M059J (cell line): ENCODE measurements at places on chromosomes 16 and 17. TPM values are rescaled to one million over a fixed set of nuclear protein-coding genes. Genes with fewer than 3 reads are reported as not detected.
A peak's percentile ranks its signal among the peaks of the same experiment; 100 is the strongest.

SOX9 gene
- 16.9 and 24.3 TPM in 2 replicates for total RNA-seq

DNA sequence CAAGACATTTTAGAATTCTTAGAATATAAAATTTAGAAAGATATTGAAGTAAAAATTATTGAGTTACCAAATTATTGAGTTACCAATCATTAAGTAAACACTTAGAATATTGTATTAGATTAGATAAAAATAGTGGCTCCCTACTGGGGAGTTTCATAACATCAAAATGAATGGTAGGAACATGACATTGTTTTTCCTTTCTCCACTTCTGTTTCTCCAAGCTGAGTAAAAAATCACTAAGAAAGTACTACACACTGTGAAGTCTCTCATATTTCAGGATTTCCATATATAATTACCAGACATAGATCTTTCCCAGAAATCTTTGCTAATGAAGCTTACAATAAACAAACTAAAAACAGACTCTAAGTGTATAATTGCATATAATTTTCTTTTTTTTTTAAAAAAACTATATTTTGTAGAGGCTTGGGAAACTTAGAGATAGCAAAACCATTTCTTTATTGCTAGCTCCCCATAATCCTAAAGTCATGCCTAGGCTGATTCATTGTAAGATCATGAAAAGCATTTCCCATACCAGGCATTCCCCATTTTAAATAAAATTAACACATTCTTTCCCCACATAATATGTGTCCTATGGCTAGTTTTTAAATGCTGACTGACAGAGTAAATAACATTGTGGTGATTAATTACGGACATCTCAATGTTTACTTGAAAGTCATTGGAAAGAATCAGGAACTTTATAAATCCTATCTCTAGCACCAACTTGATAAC, 1408.7 kb upstream of the GOT2 start:
- peak; percentile 58 for DNase-seq

ABCA8 gene
- not detected in 2 replicates for total RNA-seq

ATXN1L gene
- total RNA-seq, result 10.5 and 15.0 TPM in 2 replicates

DNA sequence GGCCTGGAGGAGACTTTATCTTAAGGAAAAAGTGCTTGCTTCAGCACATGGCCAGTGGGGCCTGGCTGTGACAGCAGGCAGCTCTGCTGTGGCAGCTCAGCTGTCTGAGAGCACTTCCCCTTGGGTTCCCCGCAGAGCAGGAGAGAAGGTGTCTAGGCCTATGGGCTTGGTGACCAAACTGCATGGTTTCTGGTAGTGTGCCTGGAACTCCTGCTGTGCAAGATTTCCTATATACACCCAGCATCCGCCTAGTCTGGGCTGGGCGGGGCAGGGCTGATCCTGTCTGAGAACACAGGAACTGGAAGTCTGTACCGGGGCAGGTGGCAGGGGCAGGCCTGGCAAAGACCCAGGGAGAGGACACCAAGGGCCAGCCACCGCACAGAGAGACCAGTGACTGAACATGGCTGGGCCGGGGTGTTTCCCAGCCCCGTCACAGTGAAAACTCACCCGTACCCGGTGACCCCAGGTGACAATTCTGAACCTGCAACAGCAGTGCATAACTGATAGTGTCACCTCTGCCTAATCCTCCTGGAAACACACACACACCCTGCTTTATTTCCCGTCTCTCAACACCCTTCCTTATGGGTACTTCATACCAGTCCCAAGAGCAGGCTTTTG, 39.3 kb downstream of the CHD9 start:
- DNase-seq, result no peak

DNA sequence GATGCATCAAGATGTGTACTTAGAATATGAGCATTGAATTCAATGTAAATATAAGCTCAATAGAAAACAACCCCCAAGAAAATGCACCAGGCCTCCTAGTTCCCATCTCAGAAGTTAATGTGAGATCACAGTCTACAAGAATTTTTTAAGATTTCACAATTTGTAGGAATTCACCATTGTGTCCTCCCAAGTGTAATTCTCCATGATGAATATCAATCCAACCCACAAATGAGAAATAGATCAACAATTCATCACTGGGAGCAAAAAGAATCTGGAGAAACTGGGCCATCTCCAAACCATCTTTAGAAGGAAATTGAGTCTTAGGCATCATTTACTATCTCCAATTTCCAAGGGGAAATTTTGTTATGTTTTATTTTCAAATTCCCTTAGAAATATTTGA, 310.5 kb upstream of the GOT2 start:
- DNase-seq, result no peak
